ENCODE measurements at places on chromosomes 2 and 18.

- DNase-seq: no peak
Measured at GRCh38 chr2:38386821-38387220, 9.7 kb upstream of the ATL2 start.

GRCh38 chr18:6120820-6121279, 225.5 kb upstream of the TMEM200C start:
- no peak for DNase-seq

- DNase-seq: peak; percentile 43
Measured at GRCh38 chr2:98086491-98087446, at the start of gene VWA3B. Gene VWA3B (plus strand): TSS chr2:98087167. CDS start chr2:98093093, 5,926 bp downstream.

DNA sequence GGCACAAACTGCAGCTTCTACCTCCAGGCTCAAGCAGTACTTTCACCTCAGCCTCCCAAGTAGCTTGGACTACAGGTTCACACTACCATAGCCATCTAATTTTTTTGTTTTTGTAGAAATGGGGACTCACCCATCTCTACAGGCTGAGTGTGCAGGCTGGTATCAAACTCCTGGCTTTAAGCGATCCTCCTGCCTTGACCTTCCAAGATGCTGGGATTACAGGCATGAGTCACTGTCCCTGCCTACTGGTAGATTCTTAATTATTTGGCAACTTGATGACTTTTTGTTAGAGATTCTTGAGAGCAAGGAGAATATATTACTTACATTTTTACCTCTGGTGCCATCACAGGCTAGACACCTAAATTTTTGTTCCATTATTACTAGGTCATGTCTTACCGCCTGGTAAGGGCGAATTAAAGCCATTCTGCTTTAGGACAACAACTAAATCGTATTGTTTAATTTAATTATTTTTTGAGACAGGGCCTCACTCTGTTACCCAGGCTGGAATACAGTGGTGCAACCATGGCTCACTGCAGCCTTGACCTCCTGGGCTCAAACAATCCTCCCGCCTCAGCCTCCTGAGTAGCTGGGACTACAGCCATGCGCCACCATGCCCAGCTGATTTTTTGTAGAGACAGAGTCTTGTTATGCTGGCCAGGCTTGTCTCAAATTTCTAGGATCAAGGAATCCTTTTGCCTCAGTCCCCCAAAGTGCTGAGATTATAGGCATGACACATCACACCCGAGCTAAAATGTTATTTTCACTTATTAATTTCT, 15.7 kb downstream of the DYNC1I2 start:
- no peak for DNase-seq

- no peak for DNase-seq
Measured at GRCh38 chr2:99651930-99652670, 162.3 kb upstream of the REV1 start.

DNA sequence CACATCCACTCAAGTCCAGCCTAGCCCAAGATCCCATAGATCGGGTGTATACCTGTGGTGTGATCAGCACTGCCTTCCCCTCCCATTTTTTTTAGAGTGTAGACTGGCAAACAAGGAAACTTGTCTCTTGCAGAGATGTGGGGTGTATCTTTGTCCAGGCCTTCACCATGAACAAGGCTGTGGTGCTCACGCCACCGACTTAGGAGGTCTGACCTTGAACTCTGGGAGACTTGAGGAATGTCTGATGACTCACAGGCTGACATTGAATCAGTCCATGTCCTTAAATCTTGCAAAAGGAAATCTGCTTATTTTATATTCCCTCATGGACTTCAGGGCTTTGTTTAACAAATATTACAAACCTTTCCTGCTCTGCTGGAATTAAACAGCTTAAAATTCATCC, 4.5 kb upstream of the CTIF start:
- no peak for DNase-seq

DNA sequence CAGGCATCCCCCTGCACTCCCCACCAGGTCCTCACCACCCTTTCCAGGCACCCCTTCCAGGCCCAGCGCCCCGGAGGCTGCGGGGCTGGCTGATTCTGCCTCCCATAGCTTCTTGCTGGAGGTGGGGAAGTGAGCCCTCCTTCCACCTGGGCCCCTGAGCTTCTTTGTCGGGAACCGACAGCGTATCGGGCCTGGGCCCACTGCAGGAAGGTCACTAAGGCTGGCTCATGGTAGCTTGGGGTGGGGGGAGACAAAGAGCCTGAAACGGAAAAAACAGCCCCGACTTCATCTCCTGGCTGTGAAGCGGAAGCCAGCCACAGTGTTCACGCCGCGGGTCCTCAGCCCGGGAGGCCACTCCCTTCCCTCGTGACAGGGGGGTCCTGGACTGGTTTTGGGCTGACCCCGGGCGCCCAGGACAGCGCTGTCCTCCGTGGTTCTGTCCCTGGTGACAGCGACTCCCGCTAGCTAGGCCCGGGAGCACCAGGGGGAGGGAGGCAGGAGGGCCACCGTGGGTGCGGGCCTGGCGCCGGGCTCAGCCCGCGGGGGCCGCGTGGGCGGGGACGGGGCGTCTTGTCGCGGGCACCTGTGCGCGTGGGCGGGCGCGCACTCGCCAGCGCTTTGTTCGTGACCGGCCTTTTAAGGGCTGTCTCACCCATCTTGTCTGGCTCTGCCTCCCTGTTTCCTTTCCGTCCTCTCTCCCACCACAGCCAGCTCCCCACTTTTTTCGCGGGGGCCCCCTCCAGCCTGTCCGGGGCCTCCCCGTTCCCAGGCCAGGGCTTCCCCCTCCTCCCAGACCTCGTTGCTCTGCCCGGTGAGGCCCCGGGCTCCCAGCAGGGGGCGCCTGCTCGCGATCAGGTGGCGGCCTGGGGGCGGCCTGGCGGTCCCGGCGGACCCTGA, 64.9 kb downstream of the DNMT3A start:
- DNase-seq: no peak

DNA sequence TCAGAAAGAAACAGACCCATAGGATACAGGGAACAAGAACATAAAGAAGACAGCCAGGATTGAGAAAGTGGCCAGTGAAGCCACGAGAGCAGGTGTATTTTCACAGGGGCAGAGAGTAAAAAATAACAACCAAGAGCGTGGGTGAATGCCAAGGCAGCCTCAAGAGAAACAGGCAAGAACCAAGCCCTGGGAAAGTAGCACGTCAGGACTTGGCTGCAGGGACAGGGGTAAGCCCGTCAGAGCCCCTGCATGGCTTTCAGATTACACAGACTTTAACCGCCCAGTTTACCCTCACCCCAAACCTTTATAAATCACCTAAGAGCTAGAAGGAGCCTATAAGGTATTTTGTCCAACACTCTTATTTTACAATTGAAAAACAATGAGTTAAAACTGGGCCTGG, 43.7 kb downstream of the ARL4C start:
- no peak for DNase-seq

GRCh38 chr2:119741001-119741400, 18.7 kb upstream of the PTPN4 start:
- DNase-seq: no peak

- peak; percentile 7 for DNase-seq
Measured at GRCh38 chr2:2328848-2329247, 2.2 kb downstream of the MYT1L start.
